Activated CD4-positive, alpha-beta T cell treated with anti-CD3 and anti-CD28 coated beads for 24 hours (primary cell): ENCODE measurements at places on chromosomes 4 and X.

- DNase-seq: no peak
Measured at GRCh38 chr4:8558080-8558960, 21.9 kb upstream of the GPR78 start.

DNA sequence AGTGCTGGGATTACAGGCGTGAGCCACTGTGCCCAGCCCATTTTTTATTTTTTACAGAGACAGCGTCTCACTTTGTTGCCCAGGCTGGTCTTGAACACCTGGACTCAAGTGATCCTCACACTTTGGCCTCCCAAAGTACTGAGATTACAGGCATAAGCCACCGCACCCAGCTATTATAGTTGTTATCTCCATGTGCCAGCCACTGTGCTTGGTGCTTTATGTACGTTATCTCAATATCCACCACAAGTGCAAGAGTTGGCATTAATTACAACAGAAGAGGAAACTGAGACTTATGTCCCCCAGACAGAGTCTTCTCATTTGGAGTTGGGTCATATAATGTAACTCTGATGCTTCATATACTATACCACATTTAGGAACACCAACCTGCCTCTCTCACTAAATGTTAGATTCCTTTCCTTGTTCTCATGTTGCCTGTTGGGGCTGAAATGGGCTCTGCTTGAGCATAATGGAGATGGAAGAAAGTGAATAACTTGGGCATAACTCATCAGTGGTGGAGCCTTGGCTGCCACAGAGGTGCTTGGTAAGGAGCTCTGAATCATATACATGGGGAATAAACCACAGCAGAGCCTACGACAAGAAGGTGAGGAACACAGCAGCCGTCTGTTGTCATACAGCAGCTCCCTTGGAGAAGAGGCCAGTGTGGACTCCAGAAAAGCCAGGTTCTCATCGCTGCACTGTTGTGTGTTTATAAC, 84.3 kb downstream of the SPRY1 start:
- DNase-seq: no peak

DNA sequence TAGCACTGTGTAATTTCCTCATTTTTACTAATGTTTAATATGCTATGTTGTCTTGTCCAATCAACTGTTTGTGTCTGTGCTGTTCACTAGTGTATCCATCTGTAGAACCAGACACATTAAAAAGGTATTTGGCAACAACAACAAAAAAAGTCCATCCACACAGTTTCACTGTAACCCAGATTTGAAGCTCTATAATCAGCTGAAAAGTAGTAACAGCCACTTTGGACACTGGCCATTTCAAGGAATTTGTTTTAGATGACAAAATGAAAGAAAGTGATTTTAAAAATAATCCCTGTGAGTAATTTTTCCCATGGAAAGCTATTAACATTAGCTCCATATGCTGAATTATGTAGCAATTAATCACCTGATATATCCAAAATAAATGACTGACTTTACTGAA, 2.2 kb upstream of the FBXL5 start:
- no peak for DNase-seq

- no peak for DNase-seq
Measured at GRCh38 chrX:120456973-120457372, 12.1 kb downstream of the LAMP2 start.

GRCh38 chr4:183099537-183100297, 660 bp downstream of the WWC2 start:
- no peak for DNase-seq

GRCh38 chr4:137519406-137519805, 12.9 kb downstream of the PCDH18 start:
- no peak for DNase-seq

- peak; percentile 31 for DNase-seq
Measured at GRCh38 chr4:101345596-101346350, 1.6 kb downstream of the PPP3CA start.

DNA sequence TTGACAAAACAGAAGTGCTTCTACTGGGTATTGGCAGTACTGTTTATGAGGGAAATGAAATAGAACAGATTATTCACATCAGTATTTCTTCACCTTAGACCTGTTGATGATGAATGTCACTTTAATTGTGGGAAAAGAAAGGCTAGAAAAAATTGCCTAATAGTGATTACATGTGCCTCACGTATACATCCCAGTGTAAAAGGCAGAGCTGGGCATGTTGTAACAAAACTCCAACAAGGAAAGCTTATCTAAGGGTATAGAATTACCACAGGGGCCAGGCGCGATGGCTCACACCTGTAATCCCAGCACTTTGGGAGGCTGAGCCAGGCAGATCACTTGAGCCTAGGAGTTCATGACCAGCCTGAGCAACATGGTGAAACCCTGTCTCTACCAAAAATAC, 4.2 kb downstream of the PGM2 start:
- DNase-seq: no peak

DNA sequence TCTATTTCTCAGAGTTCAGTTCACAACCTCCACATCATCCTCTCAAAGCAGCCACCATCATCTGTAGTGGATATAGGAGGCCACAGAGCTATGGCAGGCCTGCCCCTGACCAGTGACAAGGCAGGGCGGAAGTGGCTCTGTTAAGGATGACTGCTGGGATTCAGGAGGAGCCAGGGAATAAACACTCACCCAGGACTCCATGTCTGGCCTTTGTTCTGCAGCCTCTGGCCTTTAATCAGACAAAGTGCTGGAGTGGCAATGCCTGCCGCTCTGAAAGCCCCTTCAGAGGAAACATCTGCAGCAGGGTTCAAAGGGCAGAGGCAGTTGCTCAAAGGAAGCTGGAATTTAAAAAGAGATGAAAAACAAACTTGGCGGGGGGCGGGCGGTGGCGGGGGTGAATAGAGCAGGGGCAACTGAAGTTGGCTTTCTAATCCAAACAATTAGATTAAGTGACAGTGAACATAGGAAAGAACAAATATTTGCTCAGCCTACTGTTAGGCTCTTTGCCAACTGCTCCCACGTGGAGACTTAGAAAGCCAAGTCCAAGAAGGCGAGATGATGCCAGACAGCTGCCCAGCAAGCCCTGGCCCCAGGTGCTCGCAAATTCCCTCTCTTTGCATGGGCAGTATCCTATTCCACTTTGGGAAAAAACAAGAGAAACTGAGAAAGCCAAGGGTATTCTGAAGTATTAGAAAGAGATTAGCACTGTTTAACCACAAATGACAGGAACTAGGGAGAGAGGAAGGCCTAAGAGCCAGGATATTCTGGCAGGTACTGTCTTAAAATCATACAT, 5.5 kb downstream of the MPP1 start:
- no peak for DNase-seq

DNA sequence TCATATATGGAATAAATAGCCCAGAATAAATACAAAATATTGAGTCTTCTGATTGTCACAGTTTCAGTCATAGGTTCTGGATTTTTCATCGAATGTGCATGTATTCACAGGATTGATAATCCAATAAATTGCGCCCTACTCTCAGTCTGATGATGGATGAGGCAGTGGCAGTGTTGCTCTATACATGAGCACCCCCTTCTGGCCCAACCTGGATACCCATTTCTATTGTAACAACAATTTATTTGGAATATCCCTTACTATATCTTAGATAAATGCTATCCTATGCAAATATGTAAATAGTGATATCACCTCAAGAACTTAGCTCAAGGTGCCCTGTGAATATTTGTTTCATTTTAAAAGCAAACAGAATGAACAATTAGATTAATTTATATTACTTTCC, 733.7 kb upstream of the PABPC4L start:
- no peak for DNase-seq

DNA sequence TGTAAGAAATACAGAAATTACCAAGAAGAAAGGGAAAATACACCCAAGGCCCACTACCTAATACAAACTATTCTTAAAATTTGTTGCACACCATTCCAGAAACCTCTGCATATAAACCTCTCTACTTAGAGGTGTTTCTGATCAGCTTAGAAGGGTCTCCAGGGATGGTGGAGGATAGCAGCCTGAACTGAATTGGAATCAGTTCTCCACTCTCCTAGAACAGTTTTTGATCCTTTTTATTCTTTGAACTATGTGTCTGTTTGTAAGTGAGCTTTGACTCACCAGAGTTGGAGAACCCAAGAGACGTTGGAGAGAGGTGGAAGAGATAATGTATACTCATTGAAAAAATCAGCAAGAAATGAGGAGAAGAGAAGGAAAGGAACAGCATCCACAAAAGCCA, 96.6 kb upstream of the OTUD4 start:
- DNase-seq: no peak

- no peak for DNase-seq
Measured at GRCh38 chr4:1302159-1302558, 12.5 kb downstream of the MAEA start.

- DNase-seq: no peak
Measured at GRCh38 chr4:143302536-143302935, 34.1 kb upstream of the GAB1 start.

- no peak for DNase-seq
Measured at GRCh38 chr4:129240816-129241215, 144.9 kb downstream of the C4orf33 start.

- no peak for DNase-seq
Measured at GRCh38 chr4:54107951-54108748, 8.2 kb downstream of the GSX2 start.

DNA sequence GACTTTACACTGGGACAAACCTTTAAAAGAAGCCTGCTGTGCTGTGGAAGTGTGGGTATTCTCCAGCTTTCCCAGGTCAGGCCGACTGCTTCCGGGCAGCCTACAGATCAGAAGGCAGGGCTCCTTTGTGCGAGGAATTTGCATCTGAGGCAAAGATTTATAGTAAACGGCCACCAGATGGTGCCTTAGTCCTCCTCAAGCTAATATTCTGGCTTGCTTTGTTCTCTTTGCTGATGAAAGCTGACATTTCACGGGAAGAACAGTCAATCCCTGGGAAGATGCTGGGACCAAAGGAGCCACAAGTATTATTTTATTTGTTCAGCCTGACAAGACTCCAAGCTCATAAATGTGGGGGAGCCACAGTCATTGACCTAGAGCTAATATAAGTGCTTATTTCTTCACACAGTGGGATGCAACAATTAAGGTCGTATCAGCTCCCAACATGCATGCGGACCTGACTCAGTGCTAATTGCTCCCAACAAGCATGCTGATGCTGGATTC, 120.7 kb upstream of the TRIM2 start:
- peak; percentile 27 for DNase-seq

GRCh38 chr4:118711052-118711451, 25.9 kb downstream of the METTL14 start:
- no peak for DNase-seq

GRCh38 chrX:140733766-140734342, 24.3 kb downstream of the LINC00632 start:
- no peak for DNase-seq

DNA sequence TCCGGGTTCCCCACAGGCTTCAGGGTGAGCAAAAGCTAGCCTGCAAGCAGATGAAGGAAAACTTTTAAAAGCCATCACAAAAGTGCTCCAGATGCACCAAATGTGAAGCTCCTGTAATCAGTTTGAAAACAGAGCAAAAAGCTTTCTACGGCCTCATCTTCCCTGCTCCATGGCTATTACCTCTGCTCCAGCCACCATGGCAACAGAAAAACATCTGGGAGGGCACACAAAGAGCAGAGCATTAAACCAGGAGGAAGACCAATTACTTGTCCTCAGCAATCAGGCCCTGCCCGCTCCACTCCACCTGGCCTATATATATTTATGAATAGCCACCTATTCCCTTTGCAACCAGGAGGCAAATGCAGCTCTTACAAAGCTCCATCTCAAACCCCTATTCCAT, 33.6 kb downstream of the TMEM154 start:
- no peak for DNase-seq

- DNase-seq: no peak
Measured at GRCh38 chrX:82765811-82766210, 742.3 kb upstream of the POU3F4 start.

GRCh38 chrX:23694606-23695005, 27.3 kb downstream of the PRDX4 start:
- peak; percentile 4 for DNase-seq

DNA sequence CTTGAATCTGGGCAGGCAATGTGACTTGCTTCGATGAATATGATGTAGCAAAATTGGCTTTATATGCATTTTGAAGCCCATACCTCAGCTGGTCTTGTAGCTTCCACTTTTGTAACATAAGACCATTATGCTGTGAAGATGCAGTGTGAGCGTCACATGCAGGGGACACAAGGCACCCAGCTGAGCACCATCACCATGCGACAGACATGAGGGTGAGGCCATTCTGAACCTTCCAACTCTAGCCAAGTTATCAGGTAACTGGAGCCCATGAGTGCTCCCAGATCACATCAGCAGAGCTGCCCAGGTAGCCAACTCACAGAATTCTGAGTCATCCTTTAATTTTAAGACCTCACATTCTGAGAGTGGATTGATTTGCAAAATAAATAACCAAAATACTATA, 705.9 kb downstream of the FSTL5 start:
- no peak for DNase-seq

GRCh38 chrX:53682885-53683555, 3.5 kb downstream of the HUWE1 start:
- DNase-seq: peak; percentile 11

- no peak for DNase-seq
Measured at GRCh38 chr4:88791274-88791673, 93.6 kb upstream of the NAP1L5 start.

DNA sequence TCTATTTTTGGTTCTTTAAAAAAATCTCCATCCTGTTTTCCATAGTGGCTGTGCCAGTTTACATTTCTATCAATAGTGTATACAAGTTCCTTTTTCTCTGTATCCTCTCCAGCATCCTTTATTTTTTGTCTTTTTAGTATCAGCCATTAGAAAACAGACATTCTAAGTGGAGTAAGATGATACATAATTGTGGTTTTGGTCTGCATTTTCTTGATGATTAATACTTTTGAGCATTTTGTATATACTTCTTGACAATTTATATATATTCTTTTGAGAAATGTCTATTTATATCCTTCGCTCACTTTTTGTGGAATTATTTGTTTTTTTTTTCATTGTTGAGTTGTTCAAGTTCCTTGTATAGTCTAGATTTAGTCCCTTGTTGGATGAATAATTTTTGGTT, 382.2 kb upstream of the SPOCK3 start:
- no peak for DNase-seq

DNA sequence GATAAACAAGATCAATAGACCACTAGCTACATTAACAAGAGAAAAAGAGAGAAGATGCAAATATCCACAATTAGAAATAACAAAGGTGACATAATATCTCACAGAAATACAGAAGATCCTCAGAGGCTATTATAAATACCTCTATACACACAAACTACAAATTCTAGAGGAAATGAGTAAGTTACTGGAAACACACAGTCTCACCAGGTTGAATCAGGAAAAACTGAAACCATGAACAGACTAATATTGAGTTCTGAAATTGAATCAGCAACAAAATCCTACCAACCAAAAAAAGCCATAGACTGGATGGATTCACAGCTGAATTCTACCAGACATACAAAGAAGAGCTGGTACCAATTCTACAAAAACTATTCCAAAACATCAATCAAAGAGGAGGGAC, 211.8 kb upstream of the CPEB2 start:
- no peak for DNase-seq

- DNase-seq: no peak
Measured at GRCh38 chr4:137545461-137545861, 13.2 kb upstream of the PCDH18 start.

GRCh38 chr4:41507291-41507947, 30.5 kb upstream of the LIMCH1 start:
- no peak for DNase-seq

- no peak for DNase-seq
Measured at GRCh38 chrX:23662853-23663252, 4.4 kb upstream of the PRDX4 start.
